ENCODE measurements at places on chromosomes 5 and 9.

DNA sequence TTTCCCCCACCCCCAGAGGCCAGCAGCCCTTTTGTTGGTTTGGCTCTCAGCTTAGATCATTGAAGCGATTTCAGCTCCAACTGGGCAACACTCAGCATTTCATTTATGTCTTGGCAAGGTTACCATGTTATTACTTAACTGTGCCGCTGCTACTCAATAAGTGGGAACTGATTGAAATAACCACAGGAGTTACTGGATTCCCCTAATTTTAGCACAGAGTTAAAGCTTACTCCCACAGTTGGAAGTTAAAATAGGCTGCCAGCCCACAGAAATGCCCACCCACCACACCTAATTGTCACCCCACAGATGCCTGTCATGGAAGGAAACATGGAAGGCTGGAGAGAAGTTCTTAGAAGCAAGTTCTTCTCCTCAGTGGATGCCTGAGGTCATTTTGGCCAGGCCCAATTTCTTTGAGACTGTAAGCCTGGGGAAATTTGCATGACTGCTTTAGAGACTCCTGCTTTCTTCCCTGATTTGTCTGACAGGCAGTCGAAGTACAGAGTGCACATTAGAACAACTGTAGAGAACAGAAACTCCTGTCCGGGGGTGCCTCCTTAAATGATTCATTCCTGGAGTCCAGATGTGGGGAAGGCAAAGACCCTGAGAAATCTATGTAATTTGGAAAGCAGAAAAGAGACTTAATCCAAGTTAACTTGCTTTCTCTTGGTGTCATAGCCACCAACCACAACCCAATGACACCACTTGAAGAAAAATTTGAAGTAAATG, 370.0 kb downstream of the ZSWIM6 start:
- DNase-seq = peak; percentile 24

GRCh38 chr5:158709279-158709678, 390.4 kb downstream of the EBF1 start:
- no peak for DNase-seq

GRCh38 chr9:111483439-111483857, 735 bp downstream of the ECPAS start:
- DNase-seq = peak; percentile 88

- DNase-seq = no peak
These were observed 65.9 kb downstream of the SHOC1 start for GRCh38 chr9:111728617-111729366.

DNA sequence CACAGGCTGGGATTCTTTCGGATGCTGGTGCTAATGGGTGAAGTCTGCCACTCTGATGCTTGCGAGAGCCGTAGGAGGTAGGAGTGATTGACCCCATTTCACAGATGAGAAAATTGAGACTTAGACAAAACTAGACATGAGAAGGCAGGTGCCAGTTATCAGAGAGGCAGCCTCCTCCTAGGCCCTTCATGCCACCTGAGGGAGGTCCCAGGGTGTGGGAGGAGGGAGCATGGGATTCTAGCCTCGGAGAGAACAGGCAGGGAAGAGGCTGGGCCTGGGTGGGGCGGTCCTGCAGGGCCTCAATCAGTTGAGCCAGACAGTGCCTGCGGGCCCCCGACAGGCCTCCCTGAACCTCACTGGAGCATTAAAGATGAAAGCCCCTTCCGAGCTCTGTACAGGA, 112.4 kb downstream of the COL23A1 start:
- DNase-seq = no peak

GRCh38 chr5:59042201-59043055, 459.6 kb downstream of the RAB3C start:
- no peak for DNase-seq

DNA sequence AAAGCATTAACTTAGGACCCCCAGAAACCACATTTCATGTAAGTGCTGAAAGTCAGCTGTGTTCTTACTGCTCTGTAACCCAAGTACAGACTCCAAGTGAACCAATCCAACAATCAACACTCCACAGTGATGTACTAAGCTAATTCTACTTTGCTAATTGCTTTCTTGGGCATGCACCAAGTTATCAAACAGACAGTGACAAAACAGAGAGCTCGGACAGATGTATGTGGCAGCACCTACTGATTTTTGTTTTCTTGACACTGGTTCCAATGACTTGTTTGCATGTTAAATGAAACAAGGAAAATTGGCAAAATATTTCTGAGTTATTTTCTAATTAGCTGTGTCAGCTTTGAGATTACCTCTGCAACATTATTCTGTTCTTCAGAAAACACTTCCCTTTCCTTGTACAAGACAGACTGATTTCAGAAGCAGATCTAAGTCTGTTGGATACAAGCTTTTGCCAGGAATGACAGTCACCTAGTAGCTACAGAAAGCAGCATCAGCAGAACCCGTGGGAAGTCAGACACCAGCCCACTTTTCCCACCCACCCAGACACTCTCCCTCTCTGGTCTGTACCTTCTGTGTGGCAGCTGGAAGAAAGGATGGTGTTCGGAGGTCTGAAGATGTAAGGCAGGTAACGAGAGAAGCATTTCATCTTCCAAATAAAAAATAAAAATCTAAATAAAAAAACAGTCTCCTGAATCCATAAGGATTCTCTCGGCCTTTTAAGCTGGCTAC, 176.7 kb upstream of the PPP2R2B start:
- no peak for DNase-seq

- no peak for DNase-seq
These were observed 18.3 kb downstream of the SH3TC2 start for GRCh38 chr5:149044453-149045088.

DNA sequence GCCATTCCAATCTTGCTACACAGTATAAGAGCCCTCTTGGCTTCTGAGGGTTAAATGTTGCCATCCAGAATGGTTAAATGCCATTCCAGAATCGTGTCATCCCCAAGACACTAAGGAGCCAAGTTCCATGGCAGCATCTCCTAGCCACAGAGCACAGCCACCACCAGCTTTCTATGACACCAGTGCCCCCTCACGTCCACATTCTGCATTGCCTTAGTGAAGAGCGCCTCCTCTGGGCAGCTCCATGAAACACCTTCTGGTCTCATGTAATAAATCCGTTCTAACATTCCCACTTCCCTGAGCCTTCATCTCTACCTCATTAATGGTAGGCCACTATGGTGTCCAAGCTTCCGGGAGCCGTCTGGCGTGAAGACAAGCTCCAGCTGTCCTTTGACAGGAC, 12.4 kb downstream of the CBY3 start:
- DNase-seq = peak; percentile 55

GRCh38 chr9:37575921-37576721, at the start of gene FBXO10:
TSS of gene FBXO10 (minus strand) at chr9:37576380. CDS start at chr9:37541768, 34,612 bp downstream.
- peak; percentile 84 for DNase-seq

GRCh38 chr5:171965745-171966144, 40.7 kb downstream of the FBXW11 start:
- no peak for DNase-seq

DNA sequence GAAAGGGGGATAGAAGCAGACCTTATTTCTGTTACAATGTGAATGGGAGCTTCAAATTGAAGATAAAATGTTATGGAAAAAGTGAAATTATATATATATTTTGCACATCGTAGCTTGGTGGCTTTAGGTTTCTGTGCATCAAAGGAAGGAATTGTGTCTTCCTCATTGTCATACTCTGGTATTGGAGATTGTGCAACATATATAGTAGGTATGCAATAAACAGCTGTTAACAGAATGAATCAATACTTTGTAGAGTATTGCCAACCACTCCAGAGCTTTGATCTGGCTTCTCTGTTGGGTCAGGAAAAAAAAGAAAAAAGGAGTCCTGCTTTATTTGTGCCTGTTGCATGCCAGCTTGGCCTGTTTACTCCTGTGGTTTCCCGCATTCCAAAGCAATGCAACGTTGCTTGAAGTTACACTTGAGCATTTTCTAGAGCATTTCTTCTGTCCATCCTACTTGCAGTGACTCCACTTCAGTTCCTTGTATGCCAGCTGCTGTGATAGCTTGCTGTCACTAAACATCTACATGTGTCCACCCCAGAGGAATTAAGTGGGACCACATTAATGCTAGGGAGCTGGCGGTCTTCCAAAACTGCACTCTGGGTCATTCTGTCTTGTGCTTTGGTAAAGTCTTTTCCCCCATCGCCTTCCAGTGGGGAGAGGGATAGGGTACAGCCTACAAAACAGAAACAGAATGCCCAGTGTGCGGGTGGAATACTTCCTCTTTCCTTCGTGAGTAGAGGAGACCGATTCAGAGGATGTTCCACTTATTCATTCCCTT, 62.0 kb upstream of the MEF2C start:
- no peak for DNase-seq

DNA sequence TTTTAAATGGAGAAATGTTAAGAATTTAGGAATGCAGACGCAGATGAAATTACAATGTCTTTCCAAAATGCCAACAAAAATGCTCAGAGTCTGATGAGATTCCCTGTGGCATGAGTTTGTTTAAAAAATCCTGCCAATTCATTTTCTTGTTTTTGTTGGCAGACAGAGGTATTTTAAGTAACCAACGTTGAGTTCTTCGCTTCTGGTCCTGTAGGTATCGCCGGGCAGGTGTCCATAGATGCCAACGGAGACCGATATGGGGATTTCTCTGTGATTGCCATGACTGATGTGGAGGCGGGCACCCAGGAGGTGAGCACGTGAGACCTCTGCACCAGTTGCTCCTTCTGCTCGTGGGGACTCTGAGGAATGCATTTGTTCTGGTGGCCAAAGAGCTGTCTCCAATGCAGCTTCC, 69.4 kb downstream of the NPR3 start:
- DNase-seq = no peak

DNA sequence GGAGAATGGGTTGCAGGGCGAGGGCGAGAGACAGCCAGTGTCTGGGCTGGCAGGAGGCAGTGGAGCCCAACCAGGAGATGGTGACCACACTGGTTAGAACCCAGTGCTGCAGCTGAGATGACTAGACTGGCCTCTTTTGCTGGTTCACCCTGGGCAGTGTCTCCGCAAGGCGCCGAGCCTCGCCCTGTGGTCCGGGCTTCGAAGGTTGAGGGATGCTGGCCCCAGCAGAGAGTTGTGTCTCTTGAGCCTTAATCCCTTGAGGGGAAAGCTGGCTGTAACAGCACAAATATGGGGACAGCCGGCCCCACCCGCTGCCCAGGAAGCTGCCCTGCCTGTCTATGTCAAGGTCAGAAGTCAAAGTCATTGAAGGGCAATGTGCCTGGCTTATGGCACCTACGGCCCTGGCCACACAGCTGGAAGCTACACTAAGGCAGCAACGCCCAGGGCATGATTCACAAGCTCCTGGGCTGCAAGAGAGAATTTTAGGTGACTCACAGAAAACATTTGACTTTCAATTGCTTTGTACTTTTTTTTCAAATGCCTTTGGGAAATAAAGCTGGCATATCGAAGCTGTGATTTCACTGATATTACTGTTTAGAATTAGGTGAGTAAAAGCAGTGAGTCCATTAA, 33.3 kb downstream of the NKX2-5 start:
- no peak for DNase-seq

GRCh38 chr5:118796081-118796480, 192.3 kb downstream of the DTWD2 start:
- no peak for DNase-seq

- DNase-seq = peak; percentile 60
These were observed 143.4 kb upstream of the OTULINL start for GRCh38 chr5:14438195-14438606.

DNA sequence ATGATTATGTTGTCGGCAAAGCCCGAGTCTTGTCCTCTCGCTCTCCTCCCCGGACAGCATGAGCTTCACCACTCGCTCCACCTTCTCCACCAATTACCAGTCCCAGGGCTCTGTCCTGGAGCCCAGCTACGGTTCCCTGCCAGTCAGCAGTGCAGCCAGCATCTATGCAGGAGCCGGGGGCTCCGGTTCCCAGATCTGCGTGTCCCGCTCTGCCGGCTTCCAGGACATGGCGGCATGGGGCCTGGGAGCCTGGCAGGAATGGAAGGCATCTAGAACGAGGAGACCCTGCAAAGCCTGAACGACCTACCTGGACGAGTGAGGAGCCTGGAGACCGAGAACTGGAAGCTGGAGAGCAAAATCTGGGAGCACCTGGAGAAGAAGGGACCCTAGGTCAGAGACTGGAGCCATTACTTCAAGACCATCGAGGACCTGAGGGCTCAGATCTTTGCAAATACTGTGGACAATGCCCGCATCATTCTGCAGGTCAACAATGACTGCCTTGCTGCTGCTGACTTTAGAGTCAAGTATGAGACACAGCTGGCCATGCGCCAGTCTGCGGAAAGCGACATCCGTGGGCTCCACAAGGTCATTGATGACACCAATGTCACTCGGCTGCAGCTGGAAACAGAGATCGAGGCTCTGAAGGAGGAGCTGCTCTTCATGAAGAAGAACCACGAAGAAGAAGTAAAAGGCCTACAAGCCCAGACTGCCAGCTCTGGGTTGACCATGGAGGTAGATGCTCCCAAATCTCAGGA, 101.3 kb upstream of the MAN2A1 start:
- no peak for DNase-seq

- DNase-seq = no peak
These were observed 32.9 kb downstream of the FGD3 start for GRCh38 chr9:92980085-92980745.

DNA sequence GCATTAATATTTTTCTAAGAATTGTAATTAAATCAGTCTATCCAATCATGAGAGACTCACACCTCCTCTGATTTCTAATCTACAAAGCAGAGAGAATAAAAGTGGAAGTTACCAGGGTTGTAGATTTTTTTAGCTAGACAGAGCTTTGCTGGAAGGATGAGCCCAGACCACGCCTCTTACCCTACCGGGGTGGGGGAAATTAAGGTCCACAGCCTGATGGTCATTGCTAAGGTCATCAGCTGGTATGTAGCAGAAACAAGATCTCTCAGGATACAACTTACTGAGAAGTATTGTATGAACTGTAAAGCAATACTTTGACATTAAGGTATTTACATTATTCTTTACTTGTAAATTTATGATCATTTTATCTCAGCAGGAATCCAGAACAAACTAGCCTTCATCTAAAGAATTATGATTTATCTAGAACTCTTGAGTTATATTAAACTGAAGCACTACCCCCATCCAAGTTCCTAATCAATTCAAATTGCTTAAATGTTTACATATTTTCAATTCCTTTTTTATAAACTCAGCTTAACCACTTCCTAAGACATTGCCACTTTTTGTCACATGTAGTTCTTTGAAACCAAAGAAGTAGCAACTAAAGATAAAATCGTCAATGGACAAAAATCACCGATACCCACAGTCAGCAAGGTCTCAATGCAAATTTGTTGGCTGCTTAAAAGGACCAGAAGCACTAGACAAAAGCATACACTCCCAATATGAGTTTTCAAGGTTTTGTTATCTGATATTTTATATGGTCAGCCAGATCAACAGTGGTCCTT, 225.8 kb upstream of the DAPK1 start:
- DNase-seq = no peak

GRCh38 chr9:33329979-33330378, 39.7 kb downstream of the NFX1 start:
- no peak for DNase-seq

DNA sequence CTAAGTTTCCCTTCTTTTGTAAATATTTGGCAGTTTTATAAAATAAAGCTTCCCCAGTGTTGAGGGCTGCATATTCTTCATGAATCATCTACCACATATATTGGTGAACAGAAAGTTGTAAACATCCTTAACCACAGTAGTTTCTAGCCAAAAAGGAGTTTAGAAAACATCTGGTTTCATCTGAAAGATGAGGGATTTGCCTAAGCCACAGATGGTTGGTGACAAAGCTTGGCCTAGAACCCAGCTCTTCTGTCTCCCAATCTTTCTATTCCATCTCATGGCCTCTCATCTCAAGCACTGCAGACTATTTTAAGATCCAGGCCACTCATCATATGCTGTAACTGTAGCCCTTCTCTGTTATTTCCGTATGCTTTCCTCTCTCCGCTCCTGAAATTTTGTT, 232.3 kb upstream of the TRPM3 start:
- DNase-seq = no peak
